ENCODE measurements at places on chromosomes 7 and 10.

- no peak for DNase-seq
Measured at GRCh38 chr10:86594535-86594934, 59.8 kb upstream of the OPN4 start.

- no peak for DNase-seq
Measured at GRCh38 chr10:33921970-33922605, 587.6 kb upstream of the NRP1 start.

GRCh38 chr10:14240253-14241189, 90.2 kb downstream of the FRMD4A start:
- no peak for DNase-seq

DNA sequence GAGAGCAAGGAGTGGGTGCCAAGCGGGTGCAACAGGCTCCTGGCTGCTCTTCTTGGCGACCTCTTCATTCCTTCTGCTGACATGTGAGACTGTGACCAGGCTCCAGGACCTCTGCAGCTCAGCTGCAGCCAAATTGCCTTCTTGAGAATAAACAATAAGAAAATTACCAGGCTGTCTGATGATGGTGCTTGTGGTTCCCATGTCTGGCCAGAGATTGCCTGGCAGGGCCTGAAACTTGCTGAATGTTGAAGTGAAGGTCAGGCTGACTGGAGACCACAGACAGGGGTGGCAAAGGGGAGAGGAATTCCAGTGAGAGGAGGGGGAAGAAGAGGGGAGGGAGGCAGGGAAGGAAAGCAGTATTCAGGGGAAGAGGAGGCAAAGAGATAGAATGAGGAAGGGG, 497.4 kb upstream of the PODXL start:
- no peak for DNase-seq

Measured in neural crest cell (in vitro differentiated cells).